Naive thymus-derived CD8-positive, alpha-beta T cell (primary cell): ENCODE measurements at places on chromosomes 1 and 21. TPM values are rescaled to one million over a fixed set of nuclear protein-coding genes. Genes with fewer than 3 reads are reported as not detected.

The CCDC185 gene
- not detected for total RNA-seq

The FAM72B gene
- not detected for total RNA-seq

The RIMS3 gene
- total RNA-seq, result 1.2 TPM

The ITLN1 gene
- not detected for total RNA-seq

The PLA2G2A gene
- total RNA-seq, result not detected

The SELENOF gene
- total RNA-seq, result 157 TPM

The OR2L2 gene
- 0.42 TPM for total RNA-seq

The SPRR4 gene
- not detected for total RNA-seq

- DNase-seq, result no peak
Measured at GRCh38 chr1:178495158-178495557, 1.6 kb downstream of the CLEC20A start.

- no peak for DNase-seq
Measured at GRCh38 chr1:54551891-54552290, 3.9 kb downstream of the ACOT11 start.

GRCh38 chr1:79363430-79363829, 356.9 kb upstream of the ADGRL4 start:
- no peak for DNase-seq

DNA sequence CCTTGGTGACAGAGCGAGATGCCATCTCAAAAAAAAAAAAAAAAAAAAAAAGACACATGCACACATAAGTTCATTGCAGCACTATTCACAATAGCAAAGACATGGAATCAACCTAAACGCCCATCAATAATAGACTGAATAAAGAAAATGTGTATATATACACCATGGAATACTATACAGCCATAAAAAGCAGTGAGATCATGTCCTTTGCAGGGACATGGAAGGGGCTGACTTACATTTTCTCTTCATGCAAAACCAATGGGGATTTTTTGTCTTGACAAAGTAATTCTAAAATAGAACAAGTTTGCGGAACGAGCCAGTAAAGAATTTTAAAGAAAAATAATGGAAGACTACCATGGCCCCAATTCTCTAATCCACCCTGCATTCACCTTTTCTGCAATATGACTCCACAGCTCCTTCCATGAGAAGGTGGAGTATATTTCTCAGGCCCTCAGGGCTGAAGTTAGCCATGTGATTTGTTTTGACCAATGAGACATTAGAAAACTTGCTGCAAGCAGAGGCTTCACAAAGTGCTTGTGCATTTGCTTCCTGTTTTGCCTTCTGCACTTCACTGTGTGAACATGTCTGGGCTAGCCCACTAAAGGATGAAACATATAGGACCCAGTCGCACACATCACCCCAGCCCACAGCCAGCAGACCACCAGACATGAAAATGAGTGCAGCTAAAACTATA, 78.8 kb upstream of the NR5A2 start:
- DNase-seq, result no peak

- no peak for DNase-seq
Measured at GRCh38 chr1:3026581-3027391, 5.5 kb downstream of the ACTRT2 start.

- DNase-seq, result no peak
Measured at GRCh38 chr1:57727121-57727520, 303.3 kb upstream of the DAB1 start.

DNA sequence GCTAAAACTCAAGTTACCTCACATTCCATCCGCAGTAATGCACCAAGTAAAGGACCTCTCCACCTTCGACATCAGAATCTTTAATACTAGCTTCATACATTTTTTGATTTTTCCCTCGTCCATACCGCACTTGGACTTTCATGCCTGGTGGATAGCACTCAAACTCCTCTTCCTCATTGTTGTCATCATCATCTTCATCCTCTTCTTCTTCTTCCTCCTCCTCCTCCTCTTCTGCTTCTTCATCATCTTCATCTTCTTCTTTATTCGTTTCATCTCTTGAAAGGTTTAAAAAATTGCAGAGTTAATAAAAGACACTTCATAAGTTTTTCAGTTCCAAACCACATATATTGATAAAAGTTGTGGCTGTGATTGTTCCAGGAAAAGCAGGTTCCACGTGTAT, 52.7 kb upstream of the RBM34 start:
- no peak for DNase-seq

DNA sequence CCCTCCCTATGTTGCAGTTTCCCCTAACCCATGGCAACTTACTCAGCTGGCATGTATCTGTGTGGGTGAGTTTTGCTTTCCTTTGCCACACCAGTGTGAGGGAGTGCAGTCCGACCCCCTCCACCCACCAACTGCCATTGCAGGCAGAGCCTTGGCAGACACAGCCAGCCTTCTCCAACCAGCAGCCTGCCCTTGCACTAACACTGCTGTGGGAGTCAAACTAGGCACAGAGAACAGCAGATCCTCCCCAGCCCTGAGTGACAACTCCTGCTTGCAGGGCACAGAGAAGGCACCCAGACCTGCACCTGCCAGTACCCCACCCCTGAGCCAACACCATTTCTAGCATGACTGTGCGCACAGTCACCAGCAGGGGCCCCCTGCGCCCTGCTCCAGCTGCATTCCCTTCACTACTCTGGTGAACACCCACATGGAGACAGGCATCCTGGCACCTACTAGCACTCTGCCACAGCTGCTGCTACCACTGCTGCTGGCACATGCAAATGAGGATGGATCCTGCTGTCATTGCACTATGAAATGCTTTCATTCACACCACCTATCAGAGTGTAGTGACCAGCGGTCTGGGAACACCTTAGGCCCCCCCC, 98.4 kb downstream of the MAGI3 start:
- no peak for DNase-seq

DNA sequence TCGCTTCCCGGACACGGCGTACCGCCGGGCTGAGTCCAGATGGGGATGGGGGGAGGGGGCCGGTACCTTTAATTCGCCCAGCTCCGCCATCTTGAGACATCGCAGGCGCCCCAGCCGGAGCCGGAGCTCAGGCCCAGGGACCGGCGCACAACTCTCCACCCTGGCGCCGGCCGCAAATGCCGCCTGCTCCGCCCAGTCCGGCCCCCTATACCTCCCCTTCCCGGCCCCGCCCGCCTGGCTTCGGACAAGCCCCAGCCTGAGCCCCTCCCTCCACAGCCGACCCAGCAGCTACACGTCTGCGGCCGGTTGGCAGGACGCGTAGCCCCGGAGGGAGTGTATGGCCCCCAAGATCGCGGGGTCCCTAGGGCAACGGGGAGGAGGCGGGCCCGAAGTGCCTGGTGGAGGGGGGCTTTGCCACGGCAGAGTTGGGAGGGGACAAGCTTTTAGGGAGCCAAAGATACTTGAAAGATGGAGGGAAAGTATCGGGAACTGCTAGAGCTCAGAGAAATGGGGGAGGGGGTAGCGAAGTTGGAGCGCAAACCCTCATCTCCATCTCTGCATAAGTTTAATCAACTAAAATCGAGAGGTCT, at the start of gene PIAS3:
TSS of gene PIAS3 (minus strand) at position 181 of the 590 bp plus-strand sequence. CDS start at position 90, 91 bp downstream.
- peak; percentile 82 for DNase-seq

- no peak for DNase-seq
Measured at GRCh38 chr1:90126834-90127233, 131.9 kb downstream of the ZNF326 start.

GRCh38 chr1:89363196-89363595, 663 bp upstream of the GBP6 start:
- no peak for DNase-seq

GRCh38 chr1:236705771-236706170, 19.5 kb downstream of the ACTN2 start:
- DNase-seq, result no peak

- DNase-seq, result no peak
Measured at GRCh38 chr1:29245876-29246275, 9.6 kb downstream of the PTPRU start.

DNA sequence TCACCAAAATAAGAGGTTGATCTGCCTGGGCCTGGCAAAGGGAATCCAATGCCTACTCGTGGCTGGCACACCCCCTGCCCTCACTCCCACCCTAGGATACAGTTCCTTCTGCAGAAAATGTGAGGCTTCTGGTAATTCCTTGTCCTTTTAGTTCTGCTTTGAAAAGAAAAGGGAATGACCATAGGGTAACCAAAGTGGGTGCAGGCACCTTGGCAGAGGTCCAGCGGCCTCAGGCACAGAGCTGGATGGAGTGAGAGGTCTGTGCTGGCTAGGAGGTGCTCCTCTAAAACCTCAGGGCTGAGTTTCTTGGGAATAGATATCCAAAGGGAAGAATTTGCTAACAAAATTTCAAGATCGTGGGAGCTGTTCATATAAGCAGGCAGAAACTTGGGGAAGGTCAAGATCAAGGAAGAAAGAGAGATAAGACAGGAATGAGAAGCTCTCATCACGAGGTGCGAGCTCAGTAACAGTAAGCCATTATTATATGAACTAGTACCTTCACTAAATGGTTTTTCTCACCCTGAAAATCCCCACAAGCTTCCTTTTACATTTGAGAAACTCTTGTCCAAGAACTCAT, 293.1 kb upstream of the LYPLAL1 start:
- DNase-seq, result no peak

GRCh38 chr1:156602557-156602993, 1.3 kb upstream of the GPATCH4 start:
- DNase-seq, result no peak

DNA sequence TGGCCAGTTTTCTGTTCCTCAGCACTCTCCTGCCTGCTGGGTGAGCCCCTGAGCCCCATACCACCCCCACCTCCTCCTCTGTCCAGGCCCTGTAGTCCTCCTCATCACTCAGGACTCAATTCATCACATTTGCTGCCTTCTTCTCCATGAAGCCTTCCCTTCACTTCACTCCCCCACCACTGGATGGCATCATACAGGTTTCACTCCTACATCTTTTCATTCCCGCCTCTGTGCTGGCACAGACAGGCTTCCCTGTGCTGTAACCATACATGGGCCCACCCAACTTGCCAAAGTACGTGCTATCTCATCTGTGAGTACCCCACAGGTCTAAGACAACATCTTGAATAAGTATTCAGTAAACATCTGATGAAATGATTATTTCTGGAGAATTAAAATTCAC, 56.9 kb downstream of the SLC45A1 start:
- DNase-seq, result no peak

GRCh38 chr1:228168563-228169270, 3.1 kb downstream of the IBA57 start:
- no peak for DNase-seq
